Mammary microvascular endothelial cell (primary cell): ENCODE measurements at places on chromosomes 5 and 9. TPM values are rescaled to one million over a fixed set of nuclear protein-coding genes. Genes with fewer than 3 reads are reported as not detected.

The PRR16 gene
- total RNA-seq, result not detected in 2 replicates

The CCDC180 gene
- 0.64 and 1.4 TPM in 2 replicates for total RNA-seq

The FAM221B gene
- not detected in 2 replicates for total RNA-seq

The CSF1R gene
- total RNA-seq, result not detected in 2 replicates

The AGXT2 gene
- not detected in 2 replicates for total RNA-seq

The PCDHGC4 gene
- total RNA-seq, result 0.20 and 0.44 TPM in 2 replicates

The SLC45A2 gene
- total RNA-seq, result not detected in 2 replicates

The REEP2 gene
- total RNA-seq, result 1.1 and 1.3 TPM in 2 replicates

The CCDC183 gene
- not detected in 2 replicates for total RNA-seq

The ARHGEF39 gene
- total RNA-seq, result 3.1 and 3.5 TPM in 2 replicates

The C9orf85 gene
- 4.8 and 9.4 TPM in 2 replicates for total RNA-seq

The SPATA31C2 gene
- total RNA-seq, result not detected in 2 replicates

The CAMK4 gene
- 0.34 and 1.3 TPM in 2 replicates for total RNA-seq

The SLC6A19 gene
- not detected in 2 replicates for total RNA-seq

The CATSPER3 gene
- 0.40 TPM in 1 of 2 replicates, not detected in the other for total RNA-seq
